Motor neuron (in vitro differentiated cells): ENCODE measurements at places on chromosomes 5 and 9. TPM values are rescaled to one million over a fixed set of nuclear protein-coding genes. Genes with fewer than 3 reads are reported as not detected.

Gene CAMK4
- total RNA-seq: 5.1 and 6.9 TPM in 2 replicates

Gene ACTL7A
- 0.43 and 0.68 TPM in 2 replicates for total RNA-seq

Gene NKD2
- 7.0 and 8.7 TPM in 2 replicates for total RNA-seq

Gene CSF1R
- 0.57 and 0.97 TPM in 2 replicates for total RNA-seq

Gene NMUR2
- 0.32 and 0.42 TPM in 2 replicates for total RNA-seq

Gene C5orf46
- total RNA-seq: not detected in 2 replicates

Gene C9orf50
- 1.00 and 1.5 TPM in 2 replicates for total RNA-seq

Gene CCL28
- total RNA-seq: 1.9 and 2.3 TPM in 2 replicates

Gene CARTPT
- total RNA-seq: not detected in 2 replicates

Gene PCDHA9
- total RNA-seq: 0.05 TPM in 2 replicates
